AG04450 (cell line): ENCODE measurements at places on chromosomes 4 and X. TPM values are rescaled to one million over a fixed set of nuclear protein-coding genes. Genes with fewer than 3 reads are reported as not detected.

GRCh38 chr4:8756816-8757215 is 114.8 kb downstream of the HMX1 start:
- no peak for DNase-seq

DNA sequence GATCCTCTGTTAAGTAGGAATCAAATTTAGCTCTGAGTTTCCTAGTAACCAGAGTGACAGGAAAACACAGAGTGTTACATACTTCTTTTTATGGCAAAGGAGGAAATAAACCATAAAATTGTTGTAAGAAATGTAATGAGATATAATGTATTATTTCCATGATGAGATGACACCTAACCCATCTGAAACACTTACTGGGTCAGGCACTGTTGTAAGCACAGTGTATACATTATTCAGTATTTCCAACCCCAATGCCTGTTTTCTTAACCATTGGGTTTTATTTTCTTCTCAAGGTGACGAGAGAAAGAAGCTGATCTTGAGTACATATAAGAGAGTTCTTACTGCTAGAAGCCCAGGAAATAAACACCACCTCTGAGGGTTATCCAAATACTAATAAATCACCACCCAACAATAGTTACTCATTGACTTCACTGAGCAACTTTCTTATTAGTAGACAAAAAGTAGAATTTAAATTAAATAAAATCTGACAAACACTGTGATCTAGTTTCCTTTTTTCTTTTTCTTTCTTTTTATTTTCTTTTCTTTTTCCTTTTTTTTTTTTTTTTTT is 4.2 kb upstream of the ENAM start:
- DNase-seq: no peak

GAGE12J gene
- not detected in 2 replicates for polyA plus RNA-seq

DNA sequence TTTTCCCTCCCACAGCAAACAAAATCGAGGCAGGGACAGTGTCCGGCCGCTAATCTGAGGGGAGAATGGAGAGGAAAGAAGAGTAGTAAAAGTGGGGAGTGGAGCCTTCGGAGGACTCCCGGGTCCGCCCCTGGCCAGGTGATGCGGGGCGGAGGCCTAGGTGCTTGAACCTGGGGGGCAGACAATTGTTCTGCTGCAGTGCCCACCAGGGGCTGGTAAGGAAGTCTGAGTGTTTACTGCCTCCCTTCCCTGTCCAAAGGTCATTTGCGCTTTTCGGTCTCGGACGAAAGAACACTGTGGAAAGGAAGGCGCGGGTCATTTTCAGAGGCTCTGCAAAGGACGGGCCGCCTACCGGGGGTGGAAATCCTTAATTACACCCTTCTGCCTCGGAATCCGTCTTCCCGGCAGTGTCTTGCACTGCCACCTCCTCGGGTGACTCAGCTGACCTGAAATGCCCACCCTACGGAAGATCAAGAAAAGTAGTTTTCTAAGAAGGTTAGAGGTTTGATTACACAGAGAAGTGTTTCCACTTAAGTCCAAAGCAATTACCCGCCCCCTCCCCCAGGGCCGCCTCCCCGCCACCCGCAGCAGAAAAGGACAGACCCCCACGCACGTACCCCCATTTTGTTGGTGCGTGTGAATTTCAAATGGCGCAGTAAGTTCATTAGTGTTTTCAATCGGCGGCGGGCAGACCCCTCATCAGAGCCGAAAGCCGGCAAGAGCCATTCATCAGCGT is 99.9 kb upstream of the TENM3 start:
- no peak for DNase-seq

GRCh38 chr4:62517716-62518115 is 1317.6 kb downstream of the ADGRL3 start:
- DNase-seq: no peak
